NCI-H2227 treated with DMSO at 0.1 percent for 48 hours (cell line): ENCODE measurements at places on chromosomes 1 and 21.

DNA sequence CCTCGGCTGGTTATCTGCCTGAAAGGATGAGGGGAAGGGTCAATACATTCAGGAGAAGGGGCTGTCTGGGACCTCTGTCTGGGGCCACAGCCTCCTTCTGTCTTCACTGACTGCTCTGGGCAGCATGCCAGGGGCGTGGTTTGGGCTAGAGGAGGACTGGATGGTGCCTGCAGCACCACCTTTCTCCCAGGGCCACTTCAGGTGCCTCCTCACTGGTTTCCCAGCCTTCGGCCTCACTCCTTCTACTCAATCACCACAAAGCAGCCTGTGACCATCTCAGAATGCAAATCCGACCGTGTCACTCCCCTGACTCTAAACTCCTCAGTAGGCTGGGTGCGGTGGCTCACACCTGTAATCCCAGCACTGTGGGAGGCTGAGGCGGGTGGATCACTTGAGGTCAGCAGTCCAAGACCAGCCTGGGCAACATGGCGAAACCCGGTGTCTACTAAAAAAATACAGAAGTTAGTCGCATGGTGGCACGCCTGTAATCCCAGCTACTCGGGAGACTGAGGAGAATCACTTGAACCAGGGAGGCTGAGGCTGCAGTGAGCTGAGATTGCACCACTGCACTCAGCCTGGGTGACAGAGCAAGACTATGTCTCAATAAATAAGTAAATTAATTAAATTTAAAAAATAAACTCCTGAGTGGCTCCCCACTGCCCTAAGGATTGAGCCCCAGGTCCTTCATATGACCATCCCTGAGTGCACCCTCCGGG lies 50.1 kb upstream of the ECE1 start:
- no peak for DNase-seq

DNA sequence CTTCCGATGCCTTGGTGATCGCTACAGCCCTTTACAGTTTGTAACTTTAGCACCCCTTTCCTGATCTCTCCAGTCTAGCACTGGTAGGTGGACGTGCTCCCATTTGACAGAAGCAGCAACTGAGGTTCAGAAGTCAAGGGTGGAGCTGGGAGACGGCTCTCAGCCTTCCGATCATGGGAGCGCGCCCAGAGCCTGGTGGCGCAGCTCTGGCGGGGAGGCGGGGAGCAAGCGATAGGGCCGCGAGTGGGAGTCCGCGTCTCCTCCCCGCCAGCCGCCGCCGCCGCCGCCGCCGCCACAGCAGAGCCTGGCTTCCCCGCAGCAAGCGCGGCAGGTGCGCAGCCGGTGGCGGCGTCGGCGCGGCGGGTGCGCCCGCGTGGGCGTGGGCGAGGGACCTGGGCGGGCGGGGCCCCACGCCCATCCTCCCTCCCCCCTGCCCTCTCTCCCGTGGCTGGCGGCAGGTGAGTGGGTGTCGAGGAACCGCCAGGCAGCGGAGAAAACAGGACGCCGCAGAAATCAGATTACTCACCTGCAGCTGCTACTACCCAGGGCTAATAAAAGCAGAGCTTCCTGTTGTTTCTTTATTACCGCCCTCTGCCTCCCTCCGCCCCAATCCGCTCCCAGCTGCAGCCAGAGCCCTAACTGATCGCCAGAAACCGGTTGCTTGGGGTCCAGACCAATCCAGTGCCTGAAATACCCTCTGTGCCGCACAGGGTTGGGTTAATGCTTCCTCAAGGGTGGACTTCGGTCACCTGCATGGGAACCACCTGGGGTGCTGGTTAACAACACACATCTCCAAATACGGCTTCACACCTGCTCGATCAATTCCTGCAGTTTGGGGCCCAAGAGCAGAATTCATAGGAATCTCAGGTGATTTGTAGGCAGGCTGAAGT lies 60.2 kb upstream of the ID3 start:
- peak; percentile 47 for DNase-seq

DNA sequence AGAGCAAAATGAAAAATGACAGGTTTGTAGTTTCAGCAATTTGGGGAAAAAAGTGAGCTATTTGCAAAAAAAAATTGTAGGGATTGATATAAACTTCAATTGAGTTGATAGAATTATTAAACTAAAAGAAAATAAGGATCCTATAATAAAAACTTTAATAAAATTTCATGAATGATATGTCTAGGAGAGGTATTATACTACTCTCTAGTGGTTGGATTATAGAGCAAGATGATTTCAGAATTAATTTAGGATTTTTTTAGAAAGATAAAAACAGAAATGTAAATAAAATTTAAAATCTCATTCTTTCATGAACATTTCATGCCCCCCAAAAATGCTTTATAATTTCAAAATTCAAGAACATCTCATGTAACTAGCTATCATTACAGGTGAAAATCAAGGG lies 430.4 kb downstream of the DSCAM start:
- DNase-seq, result no peak

DNA sequence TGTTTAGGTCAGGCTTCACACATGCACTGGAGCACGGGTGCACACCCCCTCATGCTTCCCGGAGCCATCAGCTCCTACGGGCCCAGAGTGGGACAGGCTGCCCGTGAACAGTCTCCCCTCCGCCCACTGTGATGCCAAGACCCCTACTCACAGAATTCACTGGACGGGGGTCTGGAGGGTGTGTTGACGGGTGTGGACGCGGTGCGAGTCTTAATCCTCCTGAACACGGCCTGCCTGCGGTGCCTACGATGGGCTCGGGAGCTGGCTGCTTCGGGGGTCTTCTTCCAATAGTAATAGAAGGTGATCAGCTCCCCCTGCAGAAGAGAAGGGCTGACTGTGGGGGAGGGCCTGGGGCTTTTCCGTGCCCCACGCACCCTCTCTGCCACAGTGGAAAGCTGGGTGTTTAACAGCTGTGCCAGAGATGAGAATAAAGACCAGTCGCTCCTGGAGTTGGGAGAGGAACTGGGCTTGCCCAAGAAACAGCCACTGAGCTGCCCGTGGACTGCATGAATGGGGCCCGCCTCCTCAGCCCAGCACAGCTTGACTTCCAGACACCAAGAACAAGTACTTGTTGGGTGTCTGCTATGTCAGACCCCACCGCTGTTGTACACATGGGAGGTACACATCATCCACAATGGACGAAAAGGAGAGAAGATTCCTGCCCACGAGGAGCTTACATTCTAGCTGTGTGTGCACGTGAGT lies 47.9 kb downstream of the SLC45A1 start:
- DNase-seq, result no peak

DNA sequence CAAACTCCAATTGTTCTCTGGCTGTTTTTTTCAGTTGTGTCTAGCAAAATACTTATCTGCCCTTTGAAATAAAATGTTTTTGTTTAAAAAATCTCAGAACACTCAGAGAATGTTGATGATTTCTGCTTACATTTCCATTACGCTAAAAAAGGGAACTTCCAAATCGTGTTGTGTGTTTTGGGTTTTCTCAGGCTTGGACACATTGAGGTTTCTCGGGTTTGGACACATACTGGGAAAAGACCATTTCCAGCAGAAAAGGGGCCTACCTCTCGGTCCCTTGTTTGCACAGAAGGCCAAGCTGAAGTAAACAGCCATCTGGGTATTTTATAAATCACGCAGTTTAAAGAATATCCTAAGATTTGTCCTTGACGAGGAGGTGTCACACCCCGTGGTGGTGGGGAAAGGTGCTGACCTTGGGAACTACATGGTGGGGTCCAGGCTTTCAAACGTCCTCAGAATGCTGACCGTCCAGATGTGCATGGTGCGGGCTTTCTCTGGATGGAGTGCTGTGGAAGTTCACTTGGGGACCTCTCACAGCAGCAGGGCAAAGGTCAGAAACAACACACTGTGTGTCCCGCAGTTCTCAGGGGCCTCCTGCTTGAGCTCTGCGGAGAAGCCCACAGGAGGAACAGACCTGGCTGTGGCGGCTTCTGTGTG lies 67.8 kb downstream of the SLC37A1 start:
- no peak for DNase-seq
